ENCODE measurements at places on chromosomes 2 and 18.

- no peak for DNase-seq
Observed at GRCh38 chr2:129902731-129903585, 76.5 kb upstream of the RAB6C start.

DNA sequence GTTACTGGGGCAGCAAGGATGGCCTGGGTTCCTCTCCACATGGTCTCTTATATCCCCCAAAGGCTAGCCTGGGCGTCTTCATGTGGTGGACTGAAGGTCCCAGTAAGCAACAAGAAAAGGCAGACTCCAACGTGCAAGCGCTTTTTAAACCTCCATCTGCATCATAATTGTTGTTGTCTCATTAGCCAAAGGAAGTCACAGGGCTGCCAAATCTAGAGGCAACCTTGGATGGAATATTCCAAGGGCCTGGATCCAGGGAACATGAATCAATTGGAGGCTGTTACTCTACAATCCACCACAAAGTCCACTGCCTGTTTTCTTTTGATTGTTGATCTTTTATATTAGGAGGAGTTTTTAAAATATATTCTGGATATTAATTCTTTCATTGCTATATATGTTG is 118.8 kb downstream of the SH3RF3 start:
- no peak for DNase-seq

- DNase-seq = no peak
Observed at GRCh38 chr2:44549099-44549471, 187.3 kb downstream of the CAMKMT start.

DNA sequence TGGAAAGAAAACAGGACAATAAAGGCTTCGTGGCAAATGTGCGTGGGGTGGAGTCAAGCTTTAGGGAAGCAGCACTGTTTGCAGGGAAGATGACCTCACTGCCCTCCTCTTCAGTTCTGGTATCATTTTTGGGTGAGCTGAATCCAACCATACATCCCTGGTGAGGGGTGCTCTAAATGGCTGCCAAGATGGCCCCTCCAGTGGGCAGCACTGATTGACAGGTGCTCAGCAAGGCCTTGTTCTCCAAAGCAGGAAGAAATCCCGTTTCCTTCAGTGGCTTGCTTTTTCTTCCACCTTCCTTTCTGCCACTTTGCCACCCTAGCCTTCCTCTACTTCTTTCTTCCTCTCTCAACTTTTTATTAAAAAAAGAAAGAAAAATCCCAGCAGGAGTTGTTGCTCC is 132.8 kb upstream of the SP5 start:
- no peak for DNase-seq

GRCh38 chr2:107462181-107462580 is 364.5 kb upstream of the RGPD4 start:
- no peak for DNase-seq

GRCh38 chr18:69981948-69982347 is 34.3 kb upstream of the CD226 start:
- no peak for DNase-seq

DNA sequence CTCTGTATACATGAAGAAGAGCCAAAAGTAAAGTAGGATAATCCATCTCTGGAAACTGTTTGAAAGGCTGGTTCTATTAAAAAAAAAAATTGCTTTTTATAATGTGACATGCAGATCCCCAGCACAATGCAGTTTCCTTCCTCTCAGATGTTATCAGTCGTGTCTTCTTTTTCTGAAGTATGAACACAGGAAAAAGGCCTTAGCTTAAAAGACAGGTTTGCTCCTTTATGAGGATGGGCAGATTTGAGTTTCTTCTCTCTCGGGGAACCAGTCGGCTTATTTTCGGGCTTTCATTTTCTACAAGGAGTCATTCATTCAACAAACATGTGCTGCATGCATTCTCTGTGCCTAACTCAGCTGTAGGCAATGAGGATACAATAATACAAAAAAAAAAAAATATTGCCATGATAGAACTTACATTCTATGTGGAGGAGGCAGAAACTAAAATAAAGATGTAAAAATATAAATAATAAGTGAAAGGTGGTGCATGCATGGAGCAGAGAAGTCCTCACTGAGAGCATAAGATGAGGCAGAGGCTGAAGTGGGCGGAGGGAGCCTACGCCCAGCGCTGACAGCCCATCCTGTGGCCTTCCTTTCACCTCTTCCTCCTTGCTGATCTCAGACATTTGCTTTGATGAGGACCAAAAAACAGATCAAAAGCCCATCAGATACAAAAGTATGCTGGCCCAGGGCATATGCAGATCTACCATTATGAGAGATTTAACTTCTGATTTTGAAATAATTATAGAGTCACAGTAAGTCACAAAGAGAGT is at the start of gene CD226:
Gene CD226, minus strand, starts transcription at position 513 of the 773 bp plus-strand sequence. Its CDS starts 467 bp downstream, at position 46.
- DNase-seq = peak; percentile 65

DNA sequence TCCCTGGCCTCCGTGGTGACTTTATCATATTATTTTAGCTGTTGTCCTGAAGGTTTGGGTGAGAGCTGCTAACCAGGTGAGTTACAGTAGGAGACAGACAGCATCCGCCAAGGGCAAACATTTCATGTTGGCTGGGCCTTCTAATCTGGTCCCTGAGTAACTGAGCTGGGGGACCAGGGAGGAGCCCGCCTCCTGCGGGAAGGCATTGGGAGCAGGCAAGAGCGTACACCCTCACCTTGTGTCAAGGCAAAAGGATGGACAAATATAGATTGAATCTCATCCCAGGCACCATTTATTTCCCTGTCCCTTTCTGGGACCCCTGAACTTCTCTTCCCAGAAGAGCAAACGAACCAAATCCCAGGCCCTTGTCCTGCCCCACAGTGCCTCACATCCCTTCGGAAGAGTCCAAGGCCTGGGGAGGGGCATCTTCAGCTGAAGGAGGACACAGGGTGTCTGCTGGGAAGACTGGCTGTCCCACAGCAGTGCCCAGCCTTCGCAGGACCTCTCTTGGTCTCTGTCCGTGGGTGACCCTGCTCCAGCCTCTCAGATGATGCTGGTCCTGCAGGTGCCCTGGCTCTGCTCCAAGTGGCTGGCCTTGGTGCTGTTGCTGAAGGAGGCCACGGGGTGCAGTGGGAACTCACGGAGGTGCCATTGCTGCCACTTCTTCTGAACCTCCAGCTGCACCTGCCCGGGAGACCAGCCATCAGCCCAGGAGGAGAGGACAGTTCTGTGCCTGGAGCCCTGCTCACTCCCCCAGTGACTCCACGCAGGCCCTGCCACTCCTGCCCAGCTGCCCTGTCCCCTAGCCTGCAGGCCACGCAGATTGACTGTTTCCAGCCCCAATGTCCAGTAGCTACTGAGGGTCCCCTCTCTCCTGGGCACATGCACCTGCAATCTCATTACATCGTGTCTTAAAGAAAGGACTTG is 8.2 kb downstream of the TMEM37 start:
- no peak for DNase-seq

DNA sequence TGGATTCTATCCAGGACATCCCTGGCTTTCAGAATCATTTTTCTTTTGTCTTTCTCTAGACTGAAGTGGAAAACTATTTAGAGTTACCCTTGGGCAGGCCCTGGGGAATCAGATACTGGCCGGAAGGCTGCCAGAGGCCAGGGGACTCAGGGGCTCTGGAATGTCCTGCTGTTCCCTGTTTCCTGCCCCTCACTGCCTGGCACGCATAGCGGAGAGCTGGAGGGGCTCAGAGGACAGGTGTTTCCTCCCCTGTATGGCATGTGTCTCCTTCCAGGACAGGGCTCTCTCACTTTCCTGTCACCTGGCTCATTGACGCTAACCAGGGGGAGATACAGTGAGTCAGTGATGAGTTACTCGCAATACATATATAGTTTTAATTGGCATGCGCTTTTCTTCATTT is 38.8 kb downstream of the DYSF start:
- DNase-seq = no peak

GRCh38 chr2:53941749-53942148 is 29.0 kb downstream of the PSME4 start:
- DNase-seq = no peak

DNA sequence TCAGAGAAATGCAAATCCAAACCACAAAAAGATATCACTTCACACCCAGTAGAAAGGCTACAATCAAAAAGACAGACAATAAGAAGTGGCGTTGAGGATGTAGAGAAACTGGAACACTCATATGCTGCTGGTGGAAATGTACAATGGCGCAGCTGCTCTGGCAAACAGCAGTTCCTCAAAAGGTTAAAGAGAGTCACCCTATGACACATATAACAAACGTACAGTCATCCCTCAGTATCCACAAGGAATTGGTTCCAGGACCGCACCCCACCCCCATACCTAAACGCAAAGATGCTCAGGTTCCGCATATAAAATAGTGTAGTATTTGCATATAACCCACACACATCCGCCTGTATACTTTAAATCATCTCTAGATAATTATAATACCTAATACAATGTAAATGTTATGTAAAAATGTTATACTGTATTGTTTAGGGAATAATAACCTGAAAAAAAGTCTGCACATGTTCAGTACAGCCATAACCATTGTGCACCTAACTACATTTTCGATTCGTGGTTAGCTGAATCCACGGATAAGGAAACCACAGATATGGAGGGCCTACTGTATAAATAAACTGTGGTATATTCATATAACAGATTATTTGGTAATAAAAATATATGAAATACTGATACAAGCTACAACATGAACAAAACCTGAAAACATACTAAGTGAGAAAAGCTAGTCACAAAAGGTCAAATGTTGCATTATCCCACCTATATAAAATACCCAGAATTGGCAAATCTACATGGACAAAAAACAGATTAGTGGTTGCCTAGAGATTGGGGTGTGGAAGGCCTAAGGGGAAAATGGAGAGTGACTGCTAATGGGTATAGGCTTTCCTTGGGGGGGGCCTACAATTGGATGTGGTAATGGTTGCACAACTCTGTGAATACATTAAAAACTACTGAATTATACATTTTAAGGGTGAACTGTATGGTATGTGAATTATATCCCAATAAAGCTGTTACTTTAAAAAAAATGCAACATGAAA is 37.5 kb downstream of the UXS1 start:
- DNase-seq = no peak

DNA sequence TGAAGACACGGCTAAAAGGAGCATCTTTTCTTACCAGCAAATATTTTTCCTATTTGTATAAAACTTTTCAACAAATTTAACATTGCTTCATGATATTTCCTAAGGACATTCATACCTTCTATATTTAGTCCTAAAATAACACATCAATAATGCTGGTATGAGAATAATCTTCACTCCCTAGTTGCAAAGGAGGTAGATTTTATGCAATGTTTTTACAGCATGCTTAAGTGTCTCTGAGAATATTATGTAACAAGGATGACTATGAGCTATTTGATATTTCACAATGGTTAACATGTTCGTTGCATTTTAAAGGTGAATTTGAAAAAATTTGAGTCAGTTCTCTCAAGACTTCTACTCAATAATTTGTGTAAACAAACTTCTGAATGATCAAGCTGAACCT is 506.7 kb downstream of the NUP35 start:
- no peak for DNase-seq

DNA sequence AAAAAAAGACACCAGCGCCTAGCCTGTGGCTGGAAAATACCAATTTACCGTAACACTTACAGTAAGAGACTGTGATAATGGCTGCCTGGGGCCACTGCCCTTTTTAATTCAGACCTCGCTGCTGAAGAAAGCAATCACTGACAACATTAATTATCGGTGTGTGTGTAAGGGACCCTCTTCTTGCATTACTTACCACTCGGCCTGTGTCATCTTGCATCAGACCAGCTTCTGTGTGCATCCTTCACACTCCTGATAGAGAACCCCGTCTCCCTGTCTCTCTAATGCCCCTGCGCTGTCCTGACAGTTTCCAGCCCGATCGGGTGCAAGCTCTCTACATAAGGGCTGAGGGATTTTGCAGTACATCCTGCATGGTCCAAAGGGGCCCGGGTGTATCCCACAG is 124.4 kb downstream of the ZNF516 start:
- DNase-seq = no peak

- no peak for DNase-seq
Observed at GRCh38 chr18:48756511-48757226, 194.1 kb downstream of the SMAD7 start.

DNA sequence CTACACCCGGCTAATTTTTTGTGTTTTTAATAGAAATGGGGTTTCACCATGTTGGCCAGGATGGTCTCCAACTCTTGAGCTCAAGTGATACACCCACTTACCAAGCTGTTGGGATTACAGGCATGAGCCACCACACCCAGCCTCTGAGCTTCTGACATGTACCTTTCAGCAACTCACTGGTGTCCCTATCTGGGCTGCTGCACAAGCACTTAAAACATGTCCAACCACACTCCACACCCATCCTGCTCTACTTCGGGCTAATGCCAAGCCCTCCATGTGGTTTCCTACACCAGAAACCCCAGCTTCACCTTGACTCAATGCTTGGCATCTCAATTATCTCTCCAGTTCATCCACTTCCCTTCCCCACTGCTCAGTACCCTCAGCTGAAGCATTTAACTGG is 22.4 kb upstream of the ARMC9 start:
- no peak for DNase-seq

DNA sequence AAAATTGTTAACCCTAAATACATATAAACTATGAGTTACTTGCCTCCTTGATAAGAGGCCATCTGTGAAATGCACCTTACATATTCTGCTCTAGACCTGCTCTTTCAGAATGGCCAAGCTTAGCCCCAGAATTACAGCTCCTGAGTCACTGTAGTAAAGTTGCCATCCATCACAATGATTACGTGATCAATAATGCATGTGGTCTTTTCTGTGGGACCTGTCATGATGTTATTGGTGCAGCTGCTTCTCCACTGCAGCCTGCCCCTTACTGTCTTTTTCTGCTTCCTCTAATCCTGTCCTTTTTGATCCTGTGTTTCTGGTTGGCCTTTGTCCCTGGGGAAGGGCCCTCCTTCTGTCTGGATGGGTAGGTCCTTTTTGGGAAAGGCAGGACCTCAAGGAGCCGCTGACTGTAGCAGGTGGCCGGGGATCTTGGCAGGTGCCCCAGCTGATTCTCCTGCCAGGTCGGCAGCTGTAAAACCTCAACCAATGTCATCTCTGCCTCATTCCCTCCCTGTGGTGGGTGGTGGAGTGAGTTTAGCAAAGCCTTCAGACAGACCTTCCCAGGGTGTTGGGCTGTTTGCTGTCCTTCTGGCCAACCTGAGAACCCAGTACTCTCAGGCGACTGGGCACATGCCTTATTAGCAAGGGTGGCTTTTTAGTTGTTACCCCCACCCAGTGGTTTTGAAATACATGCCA is 126.2 kb upstream of the EML6 start:
- DNase-seq = peak; percentile 41

DNA sequence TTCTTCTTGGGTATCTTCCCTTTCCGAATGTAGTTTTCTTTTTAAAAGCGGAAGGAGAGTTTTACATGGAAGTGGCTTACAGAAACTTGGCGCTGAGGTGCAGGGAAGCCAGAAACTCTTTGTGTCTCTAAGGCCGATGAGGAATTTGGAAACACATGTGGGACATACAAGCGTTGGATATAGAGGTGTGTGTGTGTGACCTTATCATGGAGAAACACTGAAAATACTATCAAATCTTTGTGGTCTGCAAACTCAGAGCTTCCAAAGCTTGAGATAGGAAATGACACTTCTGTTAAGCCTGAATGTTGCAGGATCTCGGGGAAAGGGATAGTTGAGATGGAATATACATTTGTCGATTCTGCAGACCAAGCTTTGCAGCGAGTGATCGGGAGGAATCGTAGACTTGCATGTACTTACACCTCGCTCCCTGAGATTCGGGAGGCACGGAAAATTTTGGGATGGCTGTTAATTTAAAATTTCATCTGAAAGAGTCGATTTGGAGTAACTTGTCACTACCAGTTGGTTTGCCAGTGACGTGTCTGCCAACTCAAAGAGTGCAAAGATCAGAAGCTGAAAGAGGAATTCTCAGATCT is 1.0 kb downstream of the NAB1 start:
- no peak for DNase-seq

GRCh38 chr2:100390001-100390940 is 27.2 kb downstream of the CHST10 start:
- DNase-seq = no peak

- no peak for DNase-seq
Observed at GRCh38 chr2:157800838-157801495, 75.2 kb downstream of the ACVR1 start.

All from CD4-positive, alpha-beta T cell treated with Interleukin-17A for 1 hour (primary cell).